ENCODE measurements at places on chromosomes 11 and 22.
A peak's percentile ranks its signal among the peaks of the same experiment; 100 is the strongest.

GRCh38 chr11:2673871-2674471, 25.8 kb downstream of the KCNQ1OT1 start:
- DNase-seq, result peak; percentile 57

GRCh38 chr11:70783356-70783755, 385.0 kb downstream of the CTTN start:
- no peak for DNase-seq

DNA sequence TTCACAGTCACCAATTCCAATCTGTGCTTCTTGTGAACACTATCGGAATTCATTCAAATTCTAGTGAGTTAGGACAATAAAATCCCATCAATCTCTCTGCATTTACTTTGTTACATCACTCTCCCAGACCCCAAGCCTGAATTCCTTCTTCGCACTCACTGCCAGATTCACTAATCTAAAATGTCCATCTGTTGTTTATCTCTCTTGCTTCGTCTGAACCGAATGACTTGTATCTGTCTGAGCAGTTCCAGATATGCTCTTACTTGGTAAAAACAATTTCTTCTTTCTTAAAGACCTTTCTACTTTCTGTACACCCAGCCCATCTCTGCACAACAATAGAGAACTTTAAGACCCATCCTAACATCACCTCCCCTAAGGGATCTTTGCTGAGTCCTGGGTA, 7.0 kb downstream of the MMP10 start:
- DNase-seq, result no peak

DNA sequence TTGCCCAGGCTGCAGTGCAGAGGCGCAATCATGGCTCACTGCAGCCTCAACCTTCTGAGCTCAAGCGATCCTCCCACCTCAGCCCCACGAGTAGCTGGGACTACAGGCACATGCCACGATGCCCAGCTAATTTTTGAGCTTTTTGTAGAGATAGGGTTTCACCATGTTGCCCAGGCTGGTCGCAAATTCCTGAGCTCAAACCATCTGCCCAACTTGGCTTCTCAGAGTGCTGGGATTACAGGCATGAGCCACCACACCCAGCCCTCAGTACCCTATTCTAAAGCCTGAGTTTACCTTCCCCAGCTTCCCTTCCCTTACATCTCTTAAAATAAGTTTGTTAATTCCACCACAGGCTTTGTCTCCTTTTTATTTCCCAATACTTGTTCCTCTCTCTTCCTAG, 59.1 kb downstream of the AMBRA1 start:
- no peak for DNase-seq

DNA sequence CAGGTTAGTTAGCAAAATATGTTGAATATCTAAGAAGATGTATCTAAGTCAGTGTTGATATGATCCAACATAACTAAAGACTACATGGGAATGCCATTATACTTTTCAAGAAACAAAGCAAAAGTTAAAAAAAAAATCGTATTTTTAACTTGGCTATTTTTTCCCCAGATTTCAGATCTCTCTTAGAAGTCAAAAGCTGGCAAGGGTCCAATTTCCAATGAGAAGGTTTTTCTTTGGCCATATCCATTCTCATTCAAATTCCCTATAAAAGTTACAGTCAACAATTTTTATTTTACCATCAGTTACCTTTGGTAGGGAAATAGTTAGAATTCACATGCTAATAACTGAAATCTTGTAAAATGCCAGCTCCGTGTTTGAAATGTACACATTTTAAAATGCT, 70.5 kb upstream of the FAT3 start:
- DNase-seq, result no peak

DNA sequence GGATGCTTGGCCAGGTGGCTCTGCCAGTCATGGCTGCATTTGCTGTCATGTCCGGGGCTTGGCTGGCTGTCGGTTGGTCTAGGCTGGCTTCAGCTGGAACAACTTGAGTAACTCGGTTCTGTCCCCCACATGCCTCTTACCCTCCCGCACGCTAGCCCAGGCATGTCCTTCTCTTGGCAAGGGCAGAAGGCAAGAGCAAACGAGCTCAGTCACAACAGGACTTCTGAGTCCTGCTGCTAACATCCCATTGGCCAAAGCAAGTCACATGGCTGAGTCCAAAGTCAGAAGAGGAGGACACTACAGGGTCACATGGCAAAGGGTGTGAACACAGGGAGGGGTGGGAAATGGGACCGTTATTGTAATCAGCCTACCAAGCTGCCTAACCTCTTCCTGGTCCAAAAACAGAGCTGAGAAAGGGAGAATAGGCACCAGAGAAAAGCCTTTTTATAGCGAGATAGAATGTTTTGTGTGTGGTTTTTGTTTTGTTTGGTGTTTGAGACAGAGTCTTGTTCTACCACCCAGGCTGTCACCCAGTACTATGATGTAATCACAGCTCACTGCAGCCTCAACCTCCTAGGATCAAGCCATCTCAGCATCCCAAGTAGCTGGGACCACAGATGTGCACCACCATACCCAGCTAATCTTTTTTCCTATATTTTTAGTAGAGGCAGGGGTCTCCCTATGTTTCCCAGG, 81.9 kb downstream of the MN1 start:
- DNase-seq, result peak; percentile 30

GRCh38 chr11:12682737-12683500, 8.7 kb downstream of the TEAD1 start:
- no peak for DNase-seq

- no peak for DNase-seq
Measured at GRCh38 chr11:34599406-34599945, 21.4 kb upstream of the EHF start.

DNA sequence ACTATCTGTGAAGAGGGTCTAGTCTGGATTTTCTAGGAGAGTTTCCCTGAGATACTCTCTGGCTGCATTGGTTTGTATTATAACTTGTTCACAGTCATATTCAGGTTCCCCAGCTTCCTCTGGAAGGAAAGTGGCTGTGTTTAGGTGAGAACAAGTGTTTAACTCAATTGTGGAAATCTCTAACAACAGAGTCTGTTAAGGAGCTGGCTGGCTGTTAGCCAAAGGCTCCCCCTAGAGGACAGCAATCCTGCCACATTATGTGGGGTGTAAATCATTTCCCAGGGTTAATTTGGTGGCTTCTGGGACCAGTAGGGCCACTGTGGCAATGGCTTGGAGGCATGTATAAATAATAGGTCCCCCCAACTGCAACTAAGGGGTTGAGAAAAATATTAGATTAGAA, 18.4 kb downstream of the MS4A6E start:
- no peak for DNase-seq

GRCh38 chr11:100939571-100939970, 190.0 kb downstream of the PGR start:
- DNase-seq, result no peak

DNA sequence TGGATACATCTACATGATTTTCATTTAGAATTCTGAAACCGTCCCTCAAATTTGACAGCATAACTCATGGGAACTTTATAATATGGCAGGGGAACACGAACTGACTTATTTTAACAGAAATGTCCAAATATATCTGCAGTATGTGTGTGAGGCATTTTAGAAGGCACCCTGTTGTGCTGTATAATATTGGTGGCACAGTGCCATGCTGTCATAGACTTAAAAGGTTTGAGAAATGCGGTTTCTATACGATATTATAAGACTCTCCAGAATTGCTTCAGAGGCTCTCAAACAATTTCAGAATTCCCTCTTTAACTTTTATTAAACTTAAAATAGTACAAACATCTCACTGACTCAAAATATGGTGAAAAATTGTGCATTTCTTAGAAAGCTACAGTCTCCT, 181.6 kb downstream of the MSANTD4 start:
- DNase-seq, result no peak

- no peak for DNase-seq
Measured at GRCh38 chr22:29009148-29009547, 52.5 kb downstream of the C22orf31 start.

DNA sequence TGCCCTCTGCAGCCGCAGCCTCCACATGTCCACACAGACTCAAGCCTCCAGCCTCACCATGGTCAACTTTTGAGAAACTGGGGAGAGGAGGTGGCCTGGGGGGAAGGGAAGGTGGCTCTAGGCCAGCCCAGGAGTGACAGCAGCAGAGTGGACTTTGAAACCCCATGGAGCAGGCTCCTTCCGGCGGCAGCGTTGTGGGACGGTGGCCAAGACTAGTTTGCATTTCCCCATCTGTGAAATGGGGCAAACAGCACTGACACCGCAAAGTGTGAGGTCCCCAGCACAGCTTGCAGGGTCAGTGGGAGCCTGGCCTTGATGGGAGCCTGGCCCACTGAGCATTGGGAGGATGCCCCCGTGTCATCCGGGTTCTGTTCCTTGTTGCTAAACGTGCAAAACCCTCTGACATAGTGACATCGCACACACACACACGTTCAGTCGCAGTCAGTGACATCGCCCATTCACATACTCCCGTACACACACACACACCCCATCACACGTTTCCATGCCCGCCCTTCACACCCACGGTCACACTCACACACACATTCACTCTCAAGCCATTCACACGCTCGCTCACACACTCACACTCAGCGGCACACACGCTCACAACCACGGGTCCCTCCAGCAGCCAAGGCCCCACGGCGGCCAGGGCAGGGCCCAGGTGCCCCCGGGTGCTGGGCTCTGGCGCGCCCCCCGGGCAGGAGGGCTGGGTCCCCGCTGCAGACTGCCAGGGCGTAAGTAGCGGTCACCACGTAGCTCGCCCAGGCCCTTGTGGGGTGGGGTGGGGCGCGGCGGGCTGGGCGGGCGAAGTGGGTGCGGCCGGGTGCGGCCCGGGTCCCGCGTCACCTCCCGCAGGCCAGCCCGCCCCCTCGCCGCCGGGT, 585 bp downstream of the CYB5R3 start:
- no peak for DNase-seq

DNA sequence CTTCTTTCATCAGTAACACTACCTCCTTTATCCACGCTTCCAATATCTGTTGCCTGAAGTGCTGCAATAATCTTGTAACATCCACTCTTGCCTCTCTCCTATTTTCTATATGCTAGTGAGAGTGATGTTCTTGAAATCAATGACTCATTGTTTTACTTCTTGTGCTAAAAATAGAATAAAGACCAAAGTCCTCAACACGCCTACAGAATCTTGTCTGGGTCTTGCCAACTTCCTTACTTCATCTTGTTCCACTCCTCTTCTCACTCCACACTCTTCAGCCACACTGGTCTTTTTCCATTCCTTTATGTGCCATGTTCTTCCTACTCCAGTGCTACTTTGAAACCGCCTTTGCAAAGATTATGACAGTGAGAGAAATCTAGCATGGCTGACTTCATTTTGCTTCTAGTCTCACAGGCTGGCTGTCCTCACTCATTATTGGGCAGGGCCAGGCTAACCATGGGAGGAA, 136.4 kb downstream of the CCDC81 start:
- DNase-seq, result no peak

DNA sequence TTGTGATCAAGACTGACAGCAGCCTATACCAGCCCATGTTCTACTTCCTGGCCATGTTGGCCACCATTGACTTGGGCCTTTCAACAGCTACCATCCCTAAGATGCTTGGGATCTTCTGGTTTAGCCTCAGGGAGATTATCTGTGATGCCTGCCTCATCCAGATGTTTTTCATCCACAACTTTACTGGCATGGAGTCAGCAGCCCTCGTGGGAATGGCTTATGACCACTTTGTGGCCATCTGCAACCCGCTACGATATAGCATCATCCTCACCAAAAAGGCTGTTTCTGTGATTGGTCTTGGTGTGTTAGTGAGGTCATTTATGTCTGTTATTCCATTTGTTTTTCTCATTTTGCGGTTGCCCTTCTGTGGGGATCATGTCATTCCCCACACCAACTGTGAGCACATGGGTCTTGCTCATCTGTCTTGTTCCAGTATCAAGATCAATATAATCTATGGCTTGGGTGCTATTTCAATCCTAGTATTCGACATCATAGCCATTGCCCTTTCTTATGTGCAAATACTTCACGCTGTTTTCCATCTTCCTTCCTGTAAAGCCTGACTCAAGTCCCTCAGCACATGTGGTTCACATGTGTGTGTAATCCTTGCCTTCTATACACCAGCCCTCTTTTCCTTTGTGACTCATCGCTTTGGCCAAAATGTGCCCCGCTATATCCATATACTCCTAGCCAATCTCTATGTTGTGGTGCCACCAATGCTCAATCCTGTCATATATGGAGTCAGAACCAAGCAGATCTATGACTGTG, 23.6 kb downstream of the OR52E1 start:
- DNase-seq, result no peak

GRCh38 chr11:116605543-116606459, 167.0 kb downstream of the BUD13 start:
- DNase-seq, result peak; percentile 87

DNA sequence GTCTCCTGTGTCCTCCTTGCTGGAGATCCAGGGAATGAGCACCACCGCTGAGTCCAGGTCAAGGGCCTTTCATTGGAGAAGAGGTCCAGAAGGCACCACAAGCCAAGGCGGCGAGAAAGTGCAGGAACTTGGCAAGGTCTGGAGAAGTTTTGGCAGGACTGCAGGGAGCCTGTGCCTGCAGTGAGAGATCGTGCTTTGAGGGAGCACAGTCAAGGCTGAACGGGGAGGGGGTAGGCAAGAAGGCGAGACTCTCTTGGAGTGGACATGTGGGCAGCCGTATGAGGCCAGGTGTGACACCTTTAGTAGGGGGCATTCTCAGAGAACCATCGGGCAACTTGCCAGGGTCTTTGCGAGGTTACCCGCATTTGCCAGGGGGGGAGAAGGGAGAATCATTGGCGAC, 30.5 kb downstream of the LRRC10B start:
- DNase-seq, result no peak

- DNase-seq, result peak; percentile 16
Measured at GRCh38 chr11:134663506-134664313, 251.7 kb upstream of the B3GAT1 start.

- DNase-seq, result no peak
Measured at GRCh38 chr11:68099474-68100405, 21.4 kb downstream of the CHKA start.

DNA sequence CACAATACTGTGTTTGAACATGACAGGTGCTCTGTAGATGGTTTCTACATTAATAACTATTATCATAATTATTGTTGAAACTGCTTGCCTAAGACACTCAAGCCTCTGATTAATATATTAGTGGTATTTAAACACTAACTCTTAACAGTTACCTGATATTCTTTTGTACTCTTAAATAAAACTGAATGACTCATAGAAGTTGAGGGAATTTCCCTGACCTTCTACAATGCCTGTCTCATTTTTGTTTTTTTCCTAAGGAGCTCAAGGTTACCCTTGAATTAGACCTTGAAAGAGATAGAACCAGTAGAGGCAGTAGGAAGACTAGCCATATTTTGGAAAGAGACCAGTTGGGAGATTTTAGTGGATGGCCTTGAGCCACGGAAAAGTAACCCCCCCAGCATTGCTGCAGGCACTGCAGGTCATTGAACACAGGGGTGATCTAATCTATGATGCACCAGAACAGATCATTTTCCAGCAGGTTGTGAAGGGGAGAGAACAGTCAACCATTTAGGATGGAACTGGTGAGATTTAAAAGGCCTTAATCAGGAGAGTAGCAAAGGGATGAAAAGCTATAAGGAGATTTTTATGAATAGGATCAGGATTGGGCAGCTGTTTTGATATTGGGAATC, 148.3 kb downstream of the PGR start:
- DNase-seq, result no peak

GRCh38 chr11:128964463-128964930, 21.8 kb upstream of the TP53AIP1 start:
- DNase-seq, result no peak

- peak; percentile 76 for DNase-seq
Measured at GRCh38 chr11:69497221-69497787, 15.8 kb downstream of the LINC01488 start.

GRCh38 chr22:44937216-44937615, 72.6 kb downstream of the PHF21B start:
- no peak for DNase-seq
